ENCODE measurements at places on chromosomes 5 and 9.

- peak overlapping the region; percentile 78 for H3K4me3 ChIP-seq
- H3K27ac ChIP-seq, result peak overlapping the region; percentile 96
- peak; percentile 21 for DNase-seq
These were observed 1.0 kb downstream of the STARD4 start for GRCh38 chr5:111511174-111511830.

GRCh38 chr9:93594041-93594756, 17.8 kb downstream of the PHF2 start:
- no peaks in the 10 kb centered on the region for H3K27me3 ChIP-seq
- H3K27ac ChIP-seq, result peak overlapping the region; percentile 60
- peaks cover 20% of the 10 kb centered on the region for H3K4me1 ChIP-seq
- H3K4me3 ChIP-seq, result no peak overlapping the region
- DNase-seq, result peak; percentile 88
- H3K36me3 ChIP-seq, result no peaks in the 10 kb centered on the region

DNA sequence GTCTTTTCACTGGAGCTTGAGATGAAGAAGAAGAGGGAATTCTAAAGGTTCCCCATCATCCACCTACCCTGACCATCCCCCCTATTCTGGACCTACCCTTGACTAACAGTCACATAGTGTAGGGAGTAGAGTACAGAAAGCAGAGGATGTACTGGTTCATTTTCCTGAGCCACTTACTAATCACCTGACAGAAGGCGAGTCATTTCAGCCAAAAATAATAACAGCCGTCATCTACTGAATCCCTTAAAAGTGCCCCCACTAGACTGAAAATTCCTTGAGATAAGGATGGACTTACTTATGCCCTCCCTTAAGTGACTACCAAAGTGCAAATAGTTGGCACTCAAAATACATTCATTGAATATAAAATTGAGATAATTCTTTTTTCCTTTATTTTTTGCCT, 112.2 kb downstream of the FOXD1 start:
- DNase-seq, result no peak
- H3K36me3 ChIP-seq, result no peaks in the 10 kb centered on the region
- H3K4me1 ChIP-seq, result no peaks in the 10 kb centered on the region
- peaks cover 17% of the 10 kb centered on the region for H3K27me3 ChIP-seq
- H3K27ac ChIP-seq, result no peak overlapping the region

DNA sequence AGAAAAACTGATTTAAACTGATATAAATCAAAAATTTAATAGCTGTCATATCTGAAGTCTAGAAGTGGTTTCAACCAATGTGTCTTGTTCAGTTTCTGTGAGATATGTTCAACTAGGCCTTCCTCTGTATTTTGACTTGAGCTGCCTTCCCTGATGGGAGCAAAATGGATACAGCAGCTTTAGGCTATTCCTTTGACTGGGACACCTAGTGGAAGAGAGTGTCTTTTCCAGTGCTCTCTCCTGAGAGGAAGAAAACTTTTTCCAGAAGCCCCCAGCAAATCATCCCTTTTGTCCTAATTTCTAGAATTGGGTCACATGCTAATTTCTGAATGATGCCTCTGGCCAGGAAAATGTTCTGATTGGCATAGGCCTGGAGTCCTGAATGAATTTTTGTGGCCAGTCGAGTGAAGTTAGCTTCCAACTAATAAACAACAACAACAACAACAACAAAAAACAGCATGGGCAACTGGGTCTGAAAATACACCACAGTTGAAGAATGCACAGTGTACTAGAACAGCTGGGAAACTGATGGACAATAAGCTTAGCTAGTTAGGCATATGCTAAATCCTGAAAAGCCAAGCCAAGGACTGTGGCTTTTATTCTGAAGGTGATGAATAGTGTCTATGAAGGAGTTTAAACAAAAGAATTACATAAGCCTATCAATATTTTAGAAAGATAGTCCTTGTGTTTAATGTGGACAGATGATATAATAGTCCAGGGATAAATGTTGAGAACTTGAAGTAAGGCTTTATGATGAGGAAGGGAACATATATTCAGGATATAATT, 125.7 kb downstream of the FBN2 start:
- no peaks in the 10 kb centered on the region for H3K4me1 ChIP-seq
- no peaks in the 10 kb centered on the region for H3K36me3 ChIP-seq
- no peak overlapping the region for H3K27ac ChIP-seq
- H3K4me3 ChIP-seq, result no peak overlapping the region

GRCh38 chr5:102781786-102782185, 26.7 kb downstream of the PAM start:
- H3K4me3 ChIP-seq, result no peak overlapping the region
- no peak for DNase-seq
- H3K27ac ChIP-seq, result no peak overlapping the region
- H3K4me1 ChIP-seq, result no peaks in the 10 kb centered on the region
- no peaks in the 10 kb centered on the region for H3K36me3 ChIP-seq
- H3K27me3 ChIP-seq, result no peaks in the 10 kb centered on the region

DNA sequence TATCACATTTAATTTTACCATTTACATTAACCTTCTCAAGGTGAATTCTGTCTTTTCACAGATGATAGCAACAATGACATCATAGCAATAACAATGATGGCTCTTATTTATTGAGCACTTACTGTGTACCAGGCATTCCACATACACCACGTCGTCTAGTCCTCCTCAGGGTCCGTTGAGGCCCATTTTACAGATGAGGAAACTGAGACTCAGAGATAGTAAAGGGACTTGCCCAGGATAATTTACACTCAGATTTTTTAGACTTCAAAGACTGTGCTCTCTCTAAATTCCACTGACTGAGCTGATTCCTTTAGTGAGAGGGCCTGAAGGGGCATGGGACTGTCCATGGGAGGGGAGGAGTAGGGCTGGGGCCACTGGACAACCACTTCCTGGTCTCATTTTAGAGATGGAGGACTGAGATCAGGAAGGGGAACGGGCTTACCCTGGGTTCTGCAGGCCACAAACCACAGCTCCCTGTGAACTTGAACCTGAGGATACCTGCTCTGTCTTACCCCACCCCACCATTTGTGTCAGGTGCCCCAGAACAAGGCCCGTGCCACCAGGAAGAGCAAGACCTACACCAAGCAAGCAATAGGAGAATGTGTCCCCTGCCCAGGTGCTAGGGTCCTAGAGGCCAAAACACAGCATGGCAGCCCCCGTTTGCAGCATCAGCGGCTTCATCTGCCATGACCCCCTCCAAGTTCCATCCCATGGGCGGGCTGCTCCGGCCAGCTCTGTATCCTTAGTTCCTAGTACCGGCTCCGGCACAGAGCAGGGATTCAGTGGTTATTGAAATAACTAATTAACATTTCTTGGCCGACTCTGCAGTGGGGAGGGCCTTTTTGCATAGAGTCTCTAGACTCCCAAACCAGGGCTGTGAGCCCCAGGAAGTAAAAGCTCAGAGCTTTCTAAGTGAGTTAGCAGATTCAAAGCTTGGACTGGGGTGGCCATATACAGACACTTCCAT, 96.6 kb downstream of the RGS3 start:
- H3K27me3 ChIP-seq, result no peaks in the 10 kb centered on the region
- H3K4me3 ChIP-seq, result no peak overlapping the region
- H3K4me1 ChIP-seq, result peaks cover 12% of the 10 kb centered on the region
- H3K36me3 ChIP-seq, result no peaks in the 10 kb centered on the region

GRCh38 chr5:129966071-129966470, 61.8 kb downstream of the CHSY3 start:
- no peak overlapping the region for H3K4me3 ChIP-seq
- H3K27ac ChIP-seq, result no peak overlapping the region
- H3K36me3 ChIP-seq, result no peaks in the 10 kb centered on the region
- H3K4me1 ChIP-seq, result no peaks in the 10 kb centered on the region
- no peaks in the 10 kb centered on the region for H3K27me3 ChIP-seq

DNA sequence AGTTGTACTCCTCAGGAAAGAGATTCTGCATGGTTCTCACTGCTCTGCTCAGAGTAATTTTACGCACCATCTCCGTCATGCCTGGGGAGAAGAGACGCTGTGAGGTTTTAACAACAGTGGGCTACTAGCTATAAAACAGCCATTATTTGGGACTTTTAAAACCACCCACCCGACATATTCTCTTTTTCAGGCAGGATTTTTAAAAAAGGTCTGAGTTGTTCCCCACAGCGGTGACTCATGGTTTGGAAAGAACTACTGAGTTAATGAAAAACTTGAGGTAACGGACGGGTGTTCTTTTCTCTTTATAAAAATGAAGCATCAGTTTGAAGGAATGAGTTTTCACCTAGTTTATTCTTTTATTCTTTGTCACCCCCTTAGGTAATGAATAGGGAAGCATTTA, 61.3 kb downstream of the TTLL11 start:
- H3K27me3 ChIP-seq, result no peaks in the 10 kb centered on the region
- no peaks in the 10 kb centered on the region for H3K4me1 ChIP-seq
- H3K36me3 ChIP-seq, result no peaks in the 10 kb centered on the region
- no peak overlapping the region for H3K4me3 ChIP-seq
- DNase-seq, result no peak

- no peak overlapping the region for H3K27ac ChIP-seq
- no peak overlapping the region for H3K4me3 ChIP-seq
- DNase-seq, result no peak
- H3K4me1 ChIP-seq, result no peaks in the 10 kb centered on the region
- H3K36me3 ChIP-seq, result no peaks in the 10 kb centered on the region
These were observed 49.7 kb downstream of the OLFM1 start for GRCh38 chr9:135136991-135137832.

GRCh38 chr9:2228641-2229040, 213.5 kb downstream of the SMARCA2 start:
- DNase-seq, result no peak
- no peak overlapping the region for H3K4me3 ChIP-seq
- H3K27ac ChIP-seq, result no peak overlapping the region
- H3K27me3 ChIP-seq, result no peaks in the 10 kb centered on the region
- no peaks in the 10 kb centered on the region for H3K4me1 ChIP-seq
- no peaks in the 10 kb centered on the region for H3K36me3 ChIP-seq

GRCh38 chr9:134328341-134328840, 2.1 kb downstream of the RXRA start:
- H3K4me3 ChIP-seq, result peak overlapping the region; percentile 80
- H3K36me3 ChIP-seq, result no peaks in the 10 kb centered on the region
- H3K27me3 ChIP-seq, result no peaks in the 10 kb centered on the region
- peak overlapping the region; percentile 87 for H3K27ac ChIP-seq
- DNase-seq, result peak; percentile 67
- H3K4me1 ChIP-seq, result peaks cover 41% of the 10 kb centered on the region

- H3K27me3 ChIP-seq, result no peaks in the 10 kb centered on the region
- no peak overlapping the region for H3K27ac ChIP-seq
- no peaks in the 10 kb centered on the region for H3K4me1 ChIP-seq
- no peak overlapping the region for H3K4me3 ChIP-seq
- H3K36me3 ChIP-seq, result no peaks in the 10 kb centered on the region
These were observed 97.1 kb upstream of the IRX2 start for GRCh38 chr5:2848619-2849018.

- no peaks in the 10 kb centered on the region for H3K36me3 ChIP-seq
- H3K27me3 ChIP-seq, result no peaks in the 10 kb centered on the region
- no peak overlapping the region for H3K27ac ChIP-seq
- peak; percentile 71 for DNase-seq
These were observed 99.0 kb upstream of the SLC1A3 start for GRCh38 chr5:36507332-36507952.

DNA sequence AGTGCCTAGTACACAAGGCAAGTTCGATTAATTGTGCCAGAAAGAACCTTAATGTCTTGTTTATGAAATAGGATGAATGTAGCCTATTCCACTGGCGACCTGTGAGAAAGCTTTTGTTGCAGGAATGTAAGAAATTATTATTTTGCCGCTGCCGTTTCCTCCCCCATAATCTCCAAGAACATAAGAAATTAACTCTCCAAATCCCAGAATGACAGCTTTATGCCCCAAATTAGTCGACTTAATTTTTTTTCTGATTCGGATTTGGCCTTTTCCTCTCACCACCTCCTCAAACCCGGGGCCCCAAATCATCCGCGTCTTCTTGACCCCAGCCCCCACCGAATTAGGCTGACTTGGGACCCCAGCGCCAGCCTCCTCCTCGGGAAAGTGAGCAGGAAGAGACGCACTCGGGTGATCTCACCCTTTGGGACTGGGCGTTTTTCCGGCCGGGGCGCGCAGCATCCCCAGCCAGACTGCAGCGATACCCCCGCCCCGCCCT, 682 bp upstream of the SPTAN1 start:
- no peaks in the 10 kb centered on the region for H3K36me3 ChIP-seq
- DNase-seq, result no peak
- peak overlapping the region; percentile 84 for H3K27ac ChIP-seq
- peak overlapping the region; percentile 69 for H3K4me3 ChIP-seq
- no peaks in the 10 kb centered on the region for H3K27me3 ChIP-seq

DNA sequence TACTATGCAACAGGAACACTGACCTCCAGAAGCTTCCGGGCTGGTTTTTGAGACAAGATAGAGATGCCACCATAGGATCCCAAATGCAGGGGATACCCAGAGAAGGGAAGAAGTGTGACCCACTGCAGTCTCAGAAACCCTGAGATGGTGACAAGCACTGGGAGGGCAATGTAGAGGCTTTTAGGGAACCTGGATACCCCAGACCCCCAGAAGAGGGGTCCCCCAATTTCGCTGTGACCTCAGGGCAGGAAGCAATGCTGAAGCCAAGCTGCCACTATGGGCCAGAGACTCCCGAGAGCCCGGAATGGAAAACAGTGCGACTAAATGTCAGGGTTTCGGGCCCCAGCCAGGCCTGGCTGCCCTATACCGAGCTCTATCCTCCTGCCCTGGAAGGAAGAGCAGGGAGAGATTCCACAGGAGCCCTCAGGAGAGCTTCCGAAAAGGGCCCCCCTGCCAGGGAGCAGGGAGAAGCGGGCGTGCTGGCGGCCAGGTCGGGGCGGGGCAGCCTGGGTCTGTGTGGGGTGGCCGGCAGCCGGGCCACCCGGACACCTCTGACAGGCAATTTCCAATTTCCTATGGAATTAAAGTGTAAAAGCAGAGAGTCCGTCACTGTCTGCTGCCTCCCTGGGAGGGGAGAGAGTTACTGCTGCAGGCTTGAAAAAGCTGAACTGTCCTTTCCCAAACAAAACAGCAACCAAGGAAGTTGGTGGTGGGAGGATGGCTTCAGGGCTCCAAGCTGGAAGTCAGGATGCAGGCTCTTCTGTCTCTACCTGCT, 154.2 kb downstream of the FGF18 start:
- no peak for DNase-seq
- H3K27me3 ChIP-seq, result no peaks in the 10 kb centered on the region
- no peaks in the 10 kb centered on the region for H3K36me3 ChIP-seq

- no peak for DNase-seq
- no peak overlapping the region for H3K27ac ChIP-seq
- no peaks in the 10 kb centered on the region for H3K4me1 ChIP-seq
- H3K27me3 ChIP-seq, result no peaks in the 10 kb centered on the region
- H3K36me3 ChIP-seq, result no peaks in the 10 kb centered on the region
- no peak overlapping the region for H3K4me3 ChIP-seq
These were observed 212.0 kb downstream of the SREK1 start for GRCh38 chr5:66356011-66356565.

- peaks cover 3% of the 10 kb centered on the region for H3K4me1 ChIP-seq
- H3K36me3 ChIP-seq, result no peaks in the 10 kb centered on the region
- no peak for DNase-seq
- no peak overlapping the region for H3K4me3 ChIP-seq
- H3K27ac ChIP-seq, result peak overlapping the region; percentile 88
These were observed 17.4 kb upstream of the PRLR start for GRCh38 chr5:35247648-35248034.

GRCh38 chr9:98326459-98327248, 71.2 kb upstream of the TBC1D2 start:
- no peak overlapping the region for H3K4me3 ChIP-seq
- no peaks in the 10 kb centered on the region for H3K36me3 ChIP-seq
- H3K27ac ChIP-seq, result no peak overlapping the region
- H3K27me3 ChIP-seq, result no peaks in the 10 kb centered on the region
- no peak for DNase-seq

- H3K27me3 ChIP-seq, result no peaks in the 10 kb centered on the region
- H3K27ac ChIP-seq, result no peak overlapping the region
- H3K4me1 ChIP-seq, result no peaks in the 10 kb centered on the region
- DNase-seq, result no peak
These were observed 16.2 kb downstream of the UHRF2 start for GRCh38 chr9:6428940-6429889.

All from colonic mucosa (tissue), 4 donors.